ENCODE measurements at places on chromosomes 13 and 19.

- no peak for DNase-seq
Measured at GRCh38 chr13:39811051-39811450, 155.6 kb downstream of the COG6 start.

- DNase-seq: no peak
Measured at GRCh38 chr13:59094181-59094580, 1069.5 kb downstream of the DIAPH3 start.

- DNase-seq: no peak
Measured at GRCh38 chr13:40984668-40985366, 34.3 kb downstream of the ELF1 start.

GRCh38 chr13:75324413-75324940, 157.5 kb downstream of the TBC1D4 start:
- no peak for DNase-seq

All from stimulated activated CD8-positive, alpha-beta memory T cell treated with anti-CD3 and anti-CD28 coated beads, Interleukin-15, amount 100 ng/mL, for 4 hours (primary cell).